ENCODE measurements at places on chromosomes 5 and 9. TPM values are rescaled to one million over a fixed set of nuclear protein-coding genes. Genes with fewer than 3 reads are reported as not detected.
A peak's percentile ranks its signal among the peaks of the same experiment; 100 is the strongest.

- no peak for DNase-seq
Observed at GRCh38 chr5:66561256-66561990, 34.8 kb upstream of the MAST4 start.

DNA sequence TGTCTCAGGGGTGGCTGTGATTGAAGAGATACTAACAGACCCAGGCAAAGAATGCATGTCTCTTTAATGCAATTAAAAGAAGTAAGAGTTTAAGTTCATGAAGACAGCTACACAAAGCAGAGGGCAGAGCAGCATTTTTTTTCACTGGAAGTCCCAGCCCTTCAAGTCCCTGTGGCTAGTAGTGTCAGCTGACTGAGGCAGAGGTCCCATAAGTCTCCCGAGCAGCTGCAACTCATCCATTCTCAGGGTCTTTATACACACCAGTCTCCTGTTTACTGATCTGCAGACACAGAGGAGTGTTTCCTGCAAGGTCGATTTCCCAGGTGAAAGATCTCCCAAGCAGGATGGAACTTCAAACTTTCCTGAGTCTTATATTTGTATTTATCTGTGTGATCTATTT, 169.4 kb upstream of the GLRA1 start:
- DNase-seq, result peak; percentile 5

GRCh38 chr9:18438300-18438925, 35.5 kb upstream of the ADAMTSL1 start:
- peak; percentile 88 for DNase-seq

GRCh38 chr9:38414040-38414723, 10.1 kb downstream of the IGFBPL1 start:
- peak; percentile 55 for DNase-seq

Gene DELE1
- 66.5 TPM for total RNA-seq

DNA sequence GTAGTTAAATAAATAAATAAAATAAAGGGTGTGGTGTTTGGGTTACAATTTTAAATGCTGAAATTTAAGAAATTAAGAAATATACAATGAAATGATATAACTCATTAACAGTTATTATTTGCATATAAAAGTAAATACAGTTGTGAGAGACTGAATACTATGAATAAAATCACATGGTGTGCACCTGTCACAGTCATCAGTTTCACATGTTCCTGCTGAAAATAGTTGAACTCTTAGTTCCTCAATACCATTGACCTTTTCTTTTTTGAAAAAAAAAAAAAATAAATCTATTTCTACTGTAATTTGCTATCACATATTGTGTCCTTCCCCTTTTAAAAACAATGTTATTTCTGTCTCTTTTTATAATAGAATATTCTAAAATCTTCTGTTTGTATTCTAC, 130.9 kb upstream of the CHD1 start:
- DNase-seq, result no peak

Gene C9orf153
- total RNA-seq, result 0.49 TPM

DNA sequence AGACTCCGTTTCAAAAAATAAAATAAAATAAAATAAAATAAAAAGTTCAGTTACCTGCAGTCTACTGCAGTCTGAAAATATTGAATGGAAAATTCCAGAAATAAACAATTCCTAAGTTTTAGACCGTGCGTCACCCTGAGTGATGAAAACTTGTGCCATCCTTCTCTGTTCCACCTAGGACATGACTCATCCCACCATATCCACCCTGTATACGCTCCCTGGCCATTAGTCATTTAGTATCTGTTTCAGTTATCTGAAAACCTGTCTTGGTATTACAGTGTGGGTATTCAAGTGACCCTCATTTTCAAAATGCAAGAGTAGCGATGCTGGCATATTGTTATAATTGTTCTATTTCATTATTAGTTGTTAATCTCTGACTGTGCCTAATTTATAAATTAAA, 51.8 kb upstream of the TEX48 start:
- no peak for DNase-seq

DNA sequence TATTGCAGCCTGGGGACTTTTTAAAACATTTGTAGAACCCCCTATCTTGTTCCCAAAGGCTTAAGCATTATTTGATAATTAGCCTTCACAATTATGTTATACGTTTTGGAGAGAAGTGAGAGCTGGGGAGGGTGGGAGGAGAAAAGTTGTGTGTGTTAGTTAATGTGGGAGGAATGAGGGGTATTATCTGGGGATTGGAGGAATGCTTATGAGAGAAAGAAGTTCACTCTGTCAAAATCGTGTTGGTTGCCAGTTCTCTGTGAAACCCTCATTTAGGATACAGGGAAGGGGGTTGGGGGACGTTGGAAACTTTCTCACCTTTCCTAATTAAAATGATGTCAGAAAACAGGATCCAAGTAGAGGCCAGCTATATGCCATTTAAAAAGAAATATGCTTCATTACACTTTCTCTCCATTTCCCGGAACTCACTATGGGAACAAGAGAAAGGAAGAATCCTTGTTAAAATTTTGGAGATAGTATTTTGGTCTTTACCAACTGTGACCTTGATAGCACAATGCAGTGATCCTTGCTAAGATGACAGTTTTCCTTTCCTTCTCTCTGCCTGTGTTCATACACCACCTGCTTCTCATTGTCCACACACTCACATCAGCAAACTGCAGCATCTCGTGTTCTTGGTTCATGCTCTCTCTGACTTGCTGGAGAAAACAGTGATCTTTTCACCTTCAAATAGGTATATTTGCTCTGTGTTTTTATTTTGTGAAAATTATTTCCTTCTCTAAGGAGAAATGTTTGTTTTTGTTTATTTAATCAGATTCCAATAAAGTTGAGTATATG, 336.7 kb upstream of the CLINT1 start:
- DNase-seq, result peak; percentile 77

GRCh38 chr5:2017540-2018389, 135.0 kb upstream of the IRX4 start:
- no peak for DNase-seq

DNA sequence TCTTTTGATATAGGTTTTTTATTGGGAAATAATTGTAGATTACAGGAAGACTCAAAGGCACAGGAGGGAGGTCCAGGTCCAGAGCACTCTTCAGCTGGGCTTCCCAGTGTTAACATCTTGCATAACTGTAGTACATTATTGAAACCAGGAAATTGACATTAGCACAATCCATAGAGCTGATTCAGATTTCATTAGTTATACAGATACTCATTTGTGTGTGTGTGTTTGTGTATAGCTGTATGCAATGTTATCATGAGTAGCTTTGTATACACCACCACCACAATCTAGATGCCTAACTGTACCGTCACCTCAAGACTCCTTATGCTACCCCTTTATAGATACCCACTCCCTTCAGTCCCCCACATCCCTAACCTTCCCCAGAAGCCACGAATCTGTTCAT, 47.9 kb downstream of the SLC36A1 start:
- DNase-seq, result no peak

- DNase-seq, result no peak
Observed at GRCh38 chr9:94918038-94918753, 191.7 kb downstream of the AOPEP start.

DNA sequence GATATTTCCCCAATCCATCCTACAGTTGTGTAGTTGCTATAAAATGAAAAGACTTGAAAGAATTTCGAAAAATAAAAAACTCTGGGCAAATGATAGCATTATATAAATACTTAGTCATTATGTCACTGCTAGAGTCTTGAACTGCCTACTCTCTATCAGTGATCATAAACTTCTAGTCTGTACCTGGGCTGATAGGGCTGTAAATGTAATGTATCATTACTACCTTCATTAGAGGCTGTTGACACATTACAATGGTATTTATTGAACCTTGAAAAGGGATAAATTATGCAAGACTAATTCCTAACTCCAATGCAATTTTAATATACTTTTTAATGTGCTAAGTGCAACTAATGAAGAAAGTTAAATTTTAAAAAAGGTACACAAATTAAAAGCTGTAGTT, 214.1 kb upstream of the EFNA5 start:
- no peak for DNase-seq

Gene C5orf63
- total RNA-seq, result 5.0 TPM

DNA sequence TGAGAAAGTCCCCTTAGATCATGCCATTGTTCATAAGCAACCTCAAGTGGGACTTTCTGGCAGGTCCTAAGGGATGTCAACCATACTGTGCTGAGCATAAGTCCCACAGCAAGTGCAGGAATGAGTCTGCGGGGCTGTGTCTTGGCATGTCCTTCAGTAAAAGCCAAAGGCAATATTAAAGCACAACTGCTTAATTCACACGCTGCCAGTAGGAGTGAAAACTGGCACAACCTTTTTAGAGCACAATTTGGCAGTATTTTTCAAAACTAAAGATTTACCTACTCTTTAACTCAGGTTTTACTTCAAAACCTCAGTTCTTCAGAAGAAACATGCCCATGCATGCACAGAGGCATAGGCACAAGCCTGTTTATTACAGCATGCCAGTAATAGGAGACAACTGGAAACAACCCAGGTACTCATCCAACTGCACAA, 24.4 kb upstream of the SMAD5 start:
- DNase-seq, result no peak

Gene TBCA
- total RNA-seq, result 143 TPM

Gene RPS14
- total RNA-seq, result 5,452 TPM

GRCh38 chr9:77024776-77025545, 5.5 kb downstream of the FOXB2 start:
- DNase-seq, result no peak

- no peak for DNase-seq
Observed at GRCh38 chr5:154166901-154167791, 23.4 kb upstream of the GALNT10 start.

DNA sequence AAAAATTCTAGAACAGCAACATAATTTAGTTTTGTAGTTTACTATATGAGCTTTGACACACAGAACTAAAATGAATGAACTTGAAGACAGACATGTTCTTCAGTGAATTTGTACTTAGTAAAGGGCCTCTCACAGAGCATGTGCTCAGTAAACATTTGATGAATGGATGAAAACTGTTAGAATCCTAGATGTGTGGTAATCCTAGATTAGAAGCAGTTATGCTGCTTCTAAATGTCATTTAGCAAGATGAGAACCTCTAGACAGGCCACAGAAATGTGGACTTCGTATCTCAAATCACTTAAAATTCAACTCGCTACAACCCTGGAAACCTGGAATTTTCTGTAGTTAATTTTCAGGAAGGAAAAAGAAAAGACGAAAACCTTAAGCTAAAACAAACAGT, 8.5 kb downstream of the GOLPH3 start:
- no peak for DNase-seq

DNA sequence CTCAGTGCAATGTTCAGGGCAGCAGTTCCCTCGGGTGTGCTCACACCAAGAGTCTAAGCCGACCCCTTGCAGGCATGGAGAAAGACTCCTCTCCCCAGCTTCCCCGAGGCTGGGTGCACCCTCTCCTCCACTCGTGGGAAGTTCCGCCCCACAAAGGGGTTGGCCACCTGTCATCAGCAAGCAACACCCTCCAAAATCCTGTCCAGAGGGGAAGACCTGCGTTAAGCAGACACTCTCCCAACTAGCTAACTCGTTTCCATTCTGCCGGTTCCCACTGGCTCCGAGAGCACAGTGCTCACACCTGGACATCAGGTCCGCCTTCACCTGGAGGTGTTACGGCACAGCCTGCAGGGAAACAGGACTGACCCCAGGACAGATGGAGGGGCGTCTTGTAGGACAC, 117.9 kb upstream of the IRX4 start:
- no peak for DNase-seq

Gene ZFP37
- 5.5 TPM for total RNA-seq

Gene SPINK5
- 0.27 TPM for total RNA-seq

GRCh38 chr5:169871826-169872490, 108.3 kb downstream of the INSYN2B start:
- peak; percentile 78 for DNase-seq

GRCh38 chr5:172632346-172633092, 8.5 kb upstream of the NEURL1B start:
- no peak for DNase-seq

GRCh38 chr9:116566677-116567488, 120.2 kb upstream of the TRIM32 start:
- no peak for DNase-seq

DNA sequence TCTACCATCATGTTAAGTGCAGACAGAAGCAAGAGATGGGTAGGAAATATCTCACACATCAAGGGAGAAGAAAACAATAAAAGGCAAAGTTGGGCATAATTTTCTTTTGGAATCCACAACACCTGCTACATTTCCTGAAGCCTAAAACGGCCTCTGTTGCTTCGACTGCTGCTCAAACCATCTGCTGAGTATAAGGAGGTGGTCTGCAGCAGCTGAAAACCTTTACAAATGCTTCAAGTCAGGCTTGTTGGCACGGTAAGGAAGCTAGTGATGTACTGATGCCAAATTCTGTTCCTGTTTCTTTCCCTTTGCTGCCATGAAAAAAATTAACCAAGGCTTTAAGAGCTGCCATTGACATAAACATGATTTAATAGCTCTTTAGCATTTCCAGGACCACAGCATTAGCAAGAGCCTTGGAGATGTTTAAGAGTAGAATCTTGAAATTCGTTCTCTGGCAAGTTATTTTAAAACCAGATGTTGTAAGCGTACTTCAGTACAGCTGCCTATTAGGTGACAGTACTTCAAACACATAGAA, 75.6 kb downstream of the DMRTA1 start:
- peak; percentile 60 for DNase-seq

Gene TAF11L13
- not detected for total RNA-seq

DNA sequence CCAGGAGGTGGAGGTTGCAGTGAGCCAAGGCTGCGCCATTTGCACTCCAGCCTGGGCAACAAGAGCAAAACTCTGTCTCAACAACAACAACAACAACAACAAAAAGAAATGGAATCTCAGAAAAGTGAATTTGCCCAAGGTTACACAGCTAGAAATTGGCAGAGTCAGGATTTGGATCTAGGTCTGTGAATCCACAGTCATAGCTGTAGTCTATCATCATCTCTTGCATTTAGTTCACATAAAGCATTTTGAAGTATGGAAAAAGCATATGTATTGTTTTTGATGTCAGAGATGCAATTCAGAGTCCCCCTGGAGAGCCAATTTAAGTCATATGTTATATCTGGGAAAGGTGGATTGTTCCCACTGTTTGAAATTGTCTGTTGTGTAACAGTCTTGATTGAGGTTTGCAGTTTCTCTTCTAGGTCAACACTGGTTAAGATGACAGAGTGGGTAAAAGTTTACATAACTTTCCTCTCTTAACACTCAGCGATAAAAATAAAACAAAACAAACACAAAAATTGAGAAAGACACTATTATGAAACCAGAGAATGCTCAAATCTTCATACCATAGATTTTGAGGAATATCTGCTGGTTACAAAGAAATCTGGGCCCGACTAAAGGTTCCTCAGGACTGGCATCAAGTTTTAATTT, 21.5 kb upstream of the GPR21 start:
- no peak for DNase-seq

DNA sequence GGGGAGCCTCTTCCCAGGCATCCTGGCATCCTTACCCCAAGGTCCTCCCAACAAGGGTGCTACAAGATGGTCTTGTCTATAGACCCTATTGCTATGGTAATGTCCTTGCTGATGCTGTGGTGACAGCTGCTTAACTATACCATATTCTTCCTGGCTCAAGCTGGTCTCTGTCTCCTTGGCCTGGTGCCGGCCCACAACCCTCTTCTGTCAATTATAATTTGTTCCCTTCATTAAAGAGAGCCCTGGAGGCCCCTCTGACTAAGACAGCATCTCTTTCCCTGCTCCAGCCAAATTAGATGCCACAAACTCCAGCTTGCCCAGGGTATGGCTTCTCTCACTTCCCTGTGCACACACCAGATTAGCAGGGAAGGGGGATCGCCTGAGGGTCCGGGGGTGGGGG, 86.7 kb downstream of the PSD2 start:
- DNase-seq, result peak; percentile 43

Gene CDC14B
- total RNA-seq, result 16.0 TPM

GRCh38 chr5:178349075-178349511, 116.5 kb upstream of the PHYKPL start:
- no peak for DNase-seq

Gene ARRDC3
- total RNA-seq, result 87.3 TPM

- no peak for DNase-seq
Observed at GRCh38 chr5:81537905-81538547, 144.1 kb upstream of the ACOT12 start.
